ENCODE measurements at places on chromosomes 1 and 21.

DNA sequence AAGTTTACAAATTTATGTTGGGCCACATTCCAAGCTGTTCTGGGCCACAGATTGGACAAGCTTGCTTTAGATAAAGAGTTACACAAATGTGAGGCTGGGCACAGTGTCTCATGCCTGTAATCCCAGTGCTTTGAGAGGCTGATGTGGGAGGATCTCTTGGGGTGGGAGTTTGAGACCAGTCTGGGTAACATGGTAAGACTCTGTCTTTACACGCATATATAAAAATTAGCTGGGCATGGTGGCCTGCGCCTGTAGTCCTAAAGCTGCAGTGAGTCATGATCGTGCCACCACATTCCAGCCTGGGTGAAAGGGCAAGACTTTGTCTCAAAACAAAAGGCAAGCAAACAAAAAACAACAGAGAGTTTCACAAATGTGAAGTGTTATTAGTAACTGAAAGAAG, 5.9 kb upstream of the VCAM1 start:
- DNase-seq: no peak

- DNase-seq: no peak
Observed at GRCh38 chr1:47709019-47709871, 271.4 kb downstream of the FOXD2 start.

DNA sequence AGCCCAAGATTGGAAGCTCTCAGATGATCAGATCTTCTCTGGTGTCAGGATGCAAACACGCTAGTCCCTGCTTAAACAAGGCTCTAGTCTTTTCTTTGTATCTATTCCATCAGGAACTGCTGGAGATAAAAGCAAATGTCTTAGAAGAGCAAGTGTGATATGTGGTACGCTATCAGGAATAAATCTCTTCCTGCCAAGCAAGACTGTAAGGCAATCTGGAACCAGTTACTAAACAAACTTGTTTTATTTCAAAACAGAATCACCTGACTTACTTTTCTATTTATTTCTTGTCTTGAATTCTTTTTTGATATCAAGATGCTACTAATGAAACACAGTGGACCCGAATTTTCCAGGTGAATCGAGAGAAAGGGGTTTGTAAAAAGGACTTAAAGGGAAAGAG, 139.9 kb upstream of the ZNF644 start:
- no peak for DNase-seq

DNA sequence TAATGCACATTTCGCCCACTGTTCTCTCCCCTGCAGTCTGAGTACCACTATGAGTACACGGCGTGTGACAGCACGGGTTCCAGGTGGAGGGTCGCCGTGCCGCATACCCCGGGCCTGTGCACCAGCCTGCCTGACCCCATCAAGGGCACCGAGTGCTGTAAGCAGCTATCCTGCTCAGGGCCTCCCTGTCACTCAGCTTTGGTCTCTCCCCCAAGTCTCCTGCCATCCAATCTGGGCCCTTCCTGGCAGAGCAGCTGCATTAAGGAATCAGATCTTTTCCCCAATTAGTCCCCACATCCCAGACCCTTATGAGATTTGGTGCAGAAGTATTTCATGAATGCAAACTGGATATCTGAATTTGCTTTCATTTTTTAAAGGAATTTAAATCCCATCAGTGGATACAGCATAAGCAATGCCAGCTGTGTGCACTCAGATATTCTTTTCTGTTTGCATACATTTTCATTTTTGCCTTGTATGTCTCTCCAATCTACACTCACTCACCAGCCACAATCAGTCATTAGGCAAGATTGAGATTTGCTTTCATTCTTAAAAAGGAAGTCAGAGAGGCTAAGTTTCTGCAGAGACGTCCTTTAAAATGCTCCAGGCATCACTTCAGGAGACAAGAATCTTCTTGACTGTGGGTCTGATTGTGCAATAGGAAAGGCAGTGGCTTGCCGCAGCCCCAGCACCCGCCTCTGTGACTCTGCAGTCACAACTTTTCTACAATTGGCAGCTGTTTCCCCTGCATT, 48.1 kb downstream of the ELAPOR1 start:
- peak; percentile 78 for DNase-seq

GRCh38 chr1:8133657-8134430, 107.7 kb upstream of the ERRFI1 start:
- DNase-seq: no peak

Measured in CD14-positive monocyte (primary cell).